ENCODE measurements at places on chromosomes 3 and 15.

DNA sequence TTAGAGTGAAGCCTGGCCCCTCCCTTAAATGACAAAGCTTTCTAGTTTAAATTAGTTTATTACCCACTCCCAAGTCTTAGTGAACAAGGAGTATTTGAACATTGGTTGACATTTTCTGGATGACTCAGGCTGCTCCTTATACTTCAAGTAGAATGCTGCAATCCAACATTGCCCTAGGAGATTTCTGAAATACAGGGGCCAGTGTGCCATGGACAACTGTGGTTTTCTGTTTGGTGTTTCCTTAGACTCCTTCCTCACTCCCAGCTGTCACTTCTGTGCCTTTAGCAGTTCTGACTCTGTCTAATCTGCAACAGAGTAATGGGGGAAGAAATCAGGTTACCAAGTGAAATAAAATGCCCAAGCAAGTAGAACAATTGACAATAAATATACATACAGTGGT, 116.1 kb upstream of the P2RY1 start:
- DNase-seq, result no peak

GRCh38 chr3:25679642-25680302, 15.1 kb upstream of the TOP2B start:
- no peak for DNase-seq

GRCh38 chr15:94523873-94524272, 292.5 kb downstream of the MCTP2 start:
- no peak for DNase-seq

- DNase-seq, result no peak
Observed at GRCh38 chr15:42050484-42051255, 29.8 kb upstream of the PLA2G4E start.

GRCh38 chr3:111252779-111253178, 181.2 kb downstream of the NECTIN3 start:
- peak; percentile 65 for DNase-seq

- no peak for DNase-seq
Observed at GRCh38 chr3:14077310-14077709, 47.4 kb downstream of the CHCHD4 start.

- no peak for DNase-seq
Observed at GRCh38 chr3:110666495-110666894, 405.1 kb upstream of the NECTIN3 start.

- no peak for DNase-seq
Observed at GRCh38 chr3:31853580-31853979, 127.5 kb downstream of the OSBPL10 start.

GRCh38 chr3:55597641-55598040, 110.5 kb upstream of the WNT5A start:
- DNase-seq, result no peak

GRCh38 chr3:154338570-154338969, 14.3 kb upstream of the DHX36 start:
- no peak for DNase-seq

- no peak for DNase-seq
Observed at GRCh38 chr3:47976135-47976732, 40.0 kb downstream of the MAP4 start.

DNA sequence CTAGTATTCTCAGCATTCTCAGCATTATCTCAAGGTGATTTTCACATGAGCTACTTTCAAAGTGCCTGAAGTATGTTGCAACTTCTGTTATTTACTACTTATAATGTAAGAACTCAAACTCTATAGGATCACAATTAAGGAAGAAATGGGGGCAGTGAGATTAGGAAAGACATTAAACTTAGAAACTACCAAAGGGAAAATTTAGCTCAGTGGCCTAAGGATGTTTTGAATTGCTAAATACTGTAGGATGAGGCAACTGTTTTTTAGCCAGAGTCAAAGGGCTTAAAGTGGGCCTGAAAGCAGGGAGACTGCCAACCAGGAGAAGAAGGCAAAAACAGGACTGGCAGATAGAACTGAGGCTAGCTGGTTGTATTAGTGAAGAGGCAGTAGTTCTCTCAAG, 55.5 kb upstream of the MBNL1 start:
- DNase-seq, result no peak

- DNase-seq, result peak; percentile 18
Observed at GRCh38 chr3:169103951-169104941, 559.3 kb downstream of the MECOM start.

DNA sequence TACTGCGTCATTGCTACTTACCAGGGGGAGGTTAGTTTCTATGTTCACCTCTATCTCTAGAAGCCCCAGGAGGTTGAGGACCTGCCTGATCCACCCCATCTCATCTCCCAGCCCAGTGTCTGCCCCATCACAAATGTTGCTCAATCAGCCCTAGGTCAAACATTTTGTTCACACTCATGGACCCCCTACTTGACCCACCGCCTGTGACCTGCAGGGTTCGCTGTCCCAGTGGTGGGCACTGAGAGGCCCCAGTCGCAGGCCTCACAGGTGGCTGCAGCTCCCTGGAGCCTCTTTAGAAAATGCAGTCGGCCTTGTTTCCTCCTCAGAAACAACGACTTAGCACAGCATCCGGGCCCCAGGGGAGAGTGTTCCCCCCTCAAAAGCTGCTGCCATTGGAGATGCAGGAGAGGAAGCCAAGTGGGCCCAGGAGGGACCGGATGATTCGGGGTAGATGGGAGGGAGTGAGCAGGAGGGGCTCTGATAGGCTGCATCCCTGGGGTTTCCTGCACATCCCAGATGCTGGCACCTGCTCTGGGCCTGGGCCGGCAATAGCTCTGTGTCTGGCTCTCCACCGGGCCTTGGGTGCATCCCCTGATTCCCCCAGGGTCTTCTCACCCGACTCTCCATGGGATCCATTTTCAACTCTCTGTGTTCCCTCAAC, 18.4 kb upstream of the INSYN1 start:
- DNase-seq, result no peak

- DNase-seq, result no peak
Observed at GRCh38 chr3:160856450-160856849, 100.4 kb downstream of the PPM1L start.

- DNase-seq, result no peak
Observed at GRCh38 chr3:62659660-62660059, 215.6 kb downstream of the CADPS start.

GRCh38 chr3:117399311-117400078, 689.9 kb downstream of the TUSC7 start:
- DNase-seq, result peak; percentile 51

GRCh38 chr3:181534781-181535221, 176.9 kb upstream of the SOX2 start:
- no peak for DNase-seq

DNA sequence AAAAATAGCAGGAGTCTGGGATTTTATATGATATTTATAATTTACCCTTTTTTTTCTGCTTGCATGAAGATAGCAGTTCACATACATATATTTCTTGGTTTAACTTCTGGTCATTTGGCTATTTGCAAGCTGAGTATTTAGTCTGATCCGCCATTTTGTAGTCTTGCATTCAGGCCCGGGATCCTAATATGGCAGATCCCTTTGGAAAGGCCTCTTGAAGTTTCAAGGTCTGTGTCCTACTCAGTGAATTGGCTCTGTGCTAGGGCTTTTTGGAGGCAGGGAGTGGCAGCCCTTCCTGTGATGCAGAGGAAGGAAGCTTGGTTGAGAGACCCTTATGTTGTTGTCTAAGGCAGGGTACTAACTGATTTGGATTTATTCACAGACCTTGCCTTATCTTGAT, 2.9 kb downstream of the SNRPN start:
- DNase-seq, result no peak

DNA sequence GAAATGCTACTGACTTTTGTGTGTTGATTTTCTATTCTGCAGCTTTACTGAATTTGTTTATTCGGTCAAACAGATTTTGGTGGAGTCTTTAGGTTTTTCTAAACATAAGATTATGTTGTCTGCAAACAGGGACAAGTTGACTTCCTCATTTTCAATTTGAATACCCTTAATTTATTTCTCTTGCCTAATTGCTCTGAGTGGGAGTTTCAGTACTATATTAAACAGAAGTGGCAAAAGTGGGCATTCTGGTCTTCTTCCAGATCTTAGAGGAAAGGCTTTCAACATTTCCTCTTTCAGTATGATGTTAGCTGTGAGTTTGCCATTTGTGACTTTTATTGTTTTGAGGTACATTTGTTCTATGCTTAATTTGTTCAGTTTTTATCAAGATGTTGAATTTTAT, 268.5 kb downstream of the WNT5A start:
- DNase-seq, result no peak

DNA sequence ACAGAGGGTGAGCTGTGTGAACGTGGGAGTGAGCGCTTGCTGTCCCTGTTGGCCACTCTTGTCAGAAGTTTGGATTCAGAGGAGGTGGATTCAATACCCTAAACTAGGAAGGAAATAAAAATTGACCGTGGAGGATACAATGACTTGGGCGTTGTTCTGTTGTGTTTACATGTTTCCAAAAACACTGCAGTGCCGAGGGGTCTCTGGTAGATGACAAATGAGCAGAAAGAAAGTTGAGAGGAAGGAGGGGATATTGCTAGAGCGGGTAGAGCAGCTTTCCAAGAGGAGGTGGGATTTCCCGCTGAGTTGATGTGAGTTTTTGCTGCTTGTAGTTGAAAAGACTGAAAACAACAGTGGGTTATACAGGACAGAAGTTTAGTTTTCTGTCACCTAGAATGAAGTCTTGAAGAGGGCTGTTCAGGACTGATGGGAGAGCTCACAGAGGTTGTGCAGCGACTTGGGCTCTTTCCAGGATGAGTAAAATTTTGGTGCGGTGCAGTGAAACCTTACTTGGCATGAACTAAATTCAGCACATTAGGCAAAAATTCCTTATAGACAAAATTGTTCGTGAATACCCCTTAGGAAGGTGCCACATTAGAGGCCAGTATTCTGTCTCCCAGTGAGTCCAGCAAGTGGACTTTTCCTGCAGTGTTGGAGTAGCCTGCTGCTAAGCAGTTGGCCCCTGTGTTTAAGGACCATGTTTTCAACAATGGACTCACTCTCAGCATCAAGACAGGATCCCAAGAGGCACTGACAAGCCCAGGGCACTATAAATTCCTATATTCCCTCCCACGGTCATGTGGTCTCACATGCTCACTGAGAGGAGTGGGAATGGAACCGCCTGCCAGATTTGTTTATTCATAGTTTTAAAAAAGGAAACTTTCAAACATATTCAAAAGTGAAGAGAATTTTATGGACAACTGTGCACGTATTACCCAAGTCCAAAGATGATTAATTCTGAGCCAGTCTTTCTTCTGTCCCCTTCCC, 435.0 kb upstream of the C2CD4B start:
- DNase-seq, result no peak

DNA sequence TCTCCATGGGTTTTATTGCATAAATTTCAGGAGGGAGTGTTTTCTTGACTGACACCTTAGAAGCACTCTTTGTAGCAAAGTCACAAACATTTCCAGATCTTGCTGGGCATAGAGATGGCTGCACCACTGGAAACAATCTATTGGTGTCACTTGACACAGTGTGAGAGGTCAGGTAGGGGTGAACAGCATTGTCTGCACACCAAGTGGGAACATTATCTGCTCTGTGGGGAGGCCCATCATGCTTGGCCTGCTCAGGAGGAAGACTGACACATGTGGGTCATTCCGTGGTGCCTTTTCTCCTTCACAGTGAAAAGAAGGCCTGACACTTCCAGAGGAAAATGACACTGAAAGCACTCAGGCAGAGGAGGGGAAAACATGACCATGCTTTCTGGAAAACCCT, 149.9 kb upstream of the GALNT15 start:
- no peak for DNase-seq

DNA sequence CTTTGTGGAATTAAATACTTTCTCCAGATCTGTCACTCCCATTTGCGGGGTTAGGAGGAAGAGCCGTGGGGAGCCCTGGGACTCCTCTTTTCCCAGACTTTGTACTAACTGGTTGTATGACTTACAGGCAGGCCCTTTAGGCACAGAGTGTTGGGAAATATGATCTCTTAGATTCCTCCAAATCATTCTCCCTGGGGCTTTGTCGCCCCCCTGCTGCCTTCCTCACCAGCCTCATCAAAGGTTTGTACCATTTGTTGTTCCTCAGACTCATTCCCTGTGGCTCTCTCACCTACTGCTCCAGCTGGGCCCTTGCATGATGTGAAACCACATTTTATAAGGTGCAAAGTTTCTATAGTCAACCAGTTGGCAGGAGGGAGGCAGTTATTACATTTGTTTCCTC, 56.4 kb downstream of the CRYGS start:
- no peak for DNase-seq

- DNase-seq, result no peak
Observed at GRCh38 chr15:28915041-28915810, 29.5 kb downstream of the APBA2 start.
